Aorta (tissue), 5 donors: ENCODE measurements at places on chromosomes 3 and 15. TPM values are rescaled to one million over a fixed set of nuclear protein-coding genes. Genes with fewer than 3 reads are reported as not detected.

DNA sequence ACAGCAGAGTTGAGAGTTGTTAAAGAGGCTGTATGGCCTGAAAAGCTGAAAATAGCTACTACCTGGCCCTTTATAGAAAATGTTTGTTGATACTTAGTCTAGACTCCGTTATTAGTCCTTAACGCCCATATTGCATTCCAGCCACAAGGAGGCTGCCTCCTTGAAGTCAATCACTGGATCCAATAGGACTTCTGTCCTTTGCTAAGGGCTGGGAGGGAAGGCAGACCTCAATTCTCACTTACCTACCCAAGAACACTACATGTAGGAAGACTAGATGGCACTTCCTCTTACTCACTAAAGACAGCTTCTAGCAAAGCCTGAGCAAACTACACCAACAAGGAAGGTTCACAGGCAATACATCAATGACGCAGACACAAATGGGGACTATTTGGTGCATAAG, 139.5 kb upstream of the HACD2 start:
- no peak overlapping the region for H3K4me3 ChIP-seq
- H3K27ac ChIP-seq, result no peak overlapping the region
- no peaks in the 10 kb centered on the region for H3K4me1 ChIP-seq
- no peaks in the 10 kb centered on the region for H3K36me3 ChIP-seq
- no peaks in the 10 kb centered on the region for H3K27me3 ChIP-seq

DNA sequence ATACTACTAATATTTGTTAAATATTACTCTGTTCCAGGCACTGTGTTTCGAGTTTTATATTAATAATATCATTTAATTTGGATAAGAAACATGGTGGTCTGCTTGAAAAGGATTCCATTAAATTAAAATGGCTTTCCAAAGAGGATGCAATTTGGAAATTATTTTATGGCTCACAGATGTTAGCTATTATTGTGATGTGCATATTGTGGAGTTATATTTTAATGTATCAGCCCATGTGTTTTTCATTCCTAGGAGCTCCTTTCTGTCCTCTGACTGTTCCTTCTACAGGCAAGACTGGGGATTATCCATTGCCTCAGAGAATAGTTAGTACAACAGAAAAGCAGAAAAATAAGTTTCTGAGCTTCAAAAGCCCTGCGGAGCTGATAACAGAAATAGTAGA, 376.7 kb upstream of the PDZRN3 start:
- no peak overlapping the region for H3K4me3 ChIP-seq
- no peaks in the 10 kb centered on the region for H3K27me3 ChIP-seq
- no peaks in the 10 kb centered on the region for H3K36me3 ChIP-seq
- H3K4me1 ChIP-seq, result no peaks in the 10 kb centered on the region
- DNase-seq, result no peak

GRCh38 chr3:114213627-114214541, 23.5 kb downstream of the ZNF80 start:
- no peaks in the 10 kb centered on the region for H3K36me3 ChIP-seq
- no peak for DNase-seq
- no peak overlapping the region for H3K27ac ChIP-seq
- no peak overlapping the region for H3K4me3 ChIP-seq

DNA sequence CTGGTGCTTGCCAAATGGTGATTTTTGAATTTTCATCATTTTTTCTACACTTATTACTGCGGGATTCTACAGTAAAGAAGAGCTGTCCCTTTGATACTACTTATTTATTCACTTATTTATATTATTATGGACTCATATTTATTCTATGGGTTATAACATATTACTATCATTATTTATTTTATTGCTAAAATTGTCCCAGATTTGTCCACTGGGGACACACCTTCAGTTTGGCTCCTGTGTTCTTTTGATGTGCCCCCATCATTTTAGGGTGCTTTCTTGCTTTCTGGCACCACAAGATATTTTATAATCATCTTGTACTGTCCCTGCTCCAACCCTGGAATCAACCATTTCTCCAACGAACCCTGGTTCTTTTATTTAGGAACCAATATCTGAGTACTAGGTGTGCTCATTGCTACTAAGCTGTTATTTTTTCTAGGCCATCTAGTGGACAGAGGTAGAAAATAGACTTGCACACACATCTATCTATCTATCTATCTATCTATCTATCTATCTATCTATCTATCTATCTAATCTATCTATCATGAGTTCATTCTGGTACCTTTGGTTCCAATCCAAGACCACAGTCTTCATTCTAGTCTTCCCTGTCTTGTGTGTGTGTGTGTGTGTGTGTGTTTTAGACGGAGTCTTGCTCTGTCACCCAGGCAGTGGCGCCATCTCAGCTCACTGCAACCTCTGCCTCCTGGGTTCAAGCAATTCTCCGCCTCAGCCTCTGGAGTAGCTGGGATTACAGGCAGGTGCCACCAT, 16.0 kb downstream of the SLC22A14 start:
- no peak for DNase-seq
- no peak overlapping the region for H3K27ac ChIP-seq
- no peaks in the 10 kb centered on the region for H3K36me3 ChIP-seq
- H3K4me3 ChIP-seq, result no peak overlapping the region
- no peaks in the 10 kb centered on the region for H3K27me3 ChIP-seq
- no peaks in the 10 kb centered on the region for H3K4me1 ChIP-seq

The CCR3 gene
- not detected for total RNA-seq

The PPM1L gene
- 8.8 TPM for total RNA-seq
